H9 (cell line): ENCODE measurements at places on chromosomes 7 and 10. TPM values are rescaled to one million over a fixed set of nuclear protein-coding genes. Genes with fewer than 3 reads are reported as not detected.

The TOMM7 gene
- total RNA-seq = 368 and 400 TPM in 2 replicates

The PNLIPRP1 gene
- total RNA-seq = not detected in 2 replicates

- DNase-seq = no peak
Measured at GRCh38 chr7:23067271-23067670, 38.3 kb upstream of the KLHL7 start.

DNA sequence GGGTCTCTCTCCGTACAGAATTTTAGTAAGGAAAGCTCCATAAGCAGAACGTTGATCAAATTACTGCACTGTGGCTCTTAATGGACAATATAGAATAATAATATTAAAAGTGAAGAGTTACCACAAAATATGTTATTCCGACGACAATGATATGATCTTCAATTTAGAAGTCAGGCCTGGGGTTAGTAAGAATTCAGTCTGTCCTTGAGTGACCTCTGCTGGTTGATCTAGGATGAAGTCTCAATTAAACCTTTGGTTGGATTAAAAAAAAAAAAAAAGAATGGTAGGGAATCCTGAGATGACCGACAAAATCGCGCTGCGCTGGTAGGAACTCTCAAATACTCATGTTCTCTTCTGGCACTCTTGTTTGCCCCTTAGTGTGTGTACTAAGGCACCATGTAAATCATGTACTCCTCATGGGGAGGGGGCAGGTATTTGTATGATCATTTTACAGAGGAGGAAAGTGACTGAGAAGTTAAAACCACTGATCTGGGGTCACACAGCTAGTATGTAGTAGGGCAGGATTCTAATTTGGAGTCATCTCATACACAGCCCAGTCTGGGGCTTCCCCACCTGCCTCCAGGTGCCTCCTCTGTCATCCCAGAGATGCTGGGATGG is 161.3 kb upstream of the NPVF start:
- no peak for DNase-seq

DNA sequence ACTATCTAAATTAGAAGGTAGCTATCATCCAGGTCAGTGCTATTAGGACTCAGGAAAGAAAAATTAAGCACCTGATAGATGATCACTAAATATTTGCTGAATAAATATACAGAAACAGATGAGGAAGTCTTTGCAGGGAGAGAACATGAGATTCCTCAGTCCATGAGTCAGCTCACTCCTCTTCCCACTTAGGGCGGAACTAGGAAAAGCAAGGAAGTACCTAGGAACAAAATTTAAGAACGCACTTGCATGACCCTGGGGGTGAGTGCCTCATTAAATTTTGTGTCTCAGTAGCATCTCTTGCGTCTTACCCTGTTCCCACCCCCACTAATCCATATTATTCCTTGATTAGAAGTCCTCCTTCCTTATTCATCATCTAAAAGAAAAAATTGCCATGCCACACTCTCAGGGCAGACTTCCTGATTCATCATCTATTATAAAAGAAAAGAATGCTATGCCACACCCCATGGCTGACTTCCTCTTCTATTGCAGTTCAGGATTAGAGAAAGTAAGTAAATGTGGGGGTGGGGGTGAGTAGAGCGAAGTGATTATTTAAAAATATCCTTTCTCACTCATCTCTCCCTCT is 208.8 kb downstream of the THSD7A start:
- no peak for DNase-seq

- no peak for DNase-seq
Measured at GRCh38 chr10:94489976-94490788, 55.4 kb upstream of the HELLS start.

- no peak for DNase-seq
Measured at GRCh38 chr10:69733791-69734261, 67.9 kb upstream of the COL13A1 start.

- DNase-seq = no peak
Measured at GRCh38 chr10:7634142-7634894, 32.4 kb downstream of the ITIH5 start.

- DNase-seq = no peak
Measured at GRCh38 chr7:131861620-131862346, 305.4 kb upstream of the PODXL start.
